ENCODE measurements at places on chromosomes 1 and 21.

DNA sequence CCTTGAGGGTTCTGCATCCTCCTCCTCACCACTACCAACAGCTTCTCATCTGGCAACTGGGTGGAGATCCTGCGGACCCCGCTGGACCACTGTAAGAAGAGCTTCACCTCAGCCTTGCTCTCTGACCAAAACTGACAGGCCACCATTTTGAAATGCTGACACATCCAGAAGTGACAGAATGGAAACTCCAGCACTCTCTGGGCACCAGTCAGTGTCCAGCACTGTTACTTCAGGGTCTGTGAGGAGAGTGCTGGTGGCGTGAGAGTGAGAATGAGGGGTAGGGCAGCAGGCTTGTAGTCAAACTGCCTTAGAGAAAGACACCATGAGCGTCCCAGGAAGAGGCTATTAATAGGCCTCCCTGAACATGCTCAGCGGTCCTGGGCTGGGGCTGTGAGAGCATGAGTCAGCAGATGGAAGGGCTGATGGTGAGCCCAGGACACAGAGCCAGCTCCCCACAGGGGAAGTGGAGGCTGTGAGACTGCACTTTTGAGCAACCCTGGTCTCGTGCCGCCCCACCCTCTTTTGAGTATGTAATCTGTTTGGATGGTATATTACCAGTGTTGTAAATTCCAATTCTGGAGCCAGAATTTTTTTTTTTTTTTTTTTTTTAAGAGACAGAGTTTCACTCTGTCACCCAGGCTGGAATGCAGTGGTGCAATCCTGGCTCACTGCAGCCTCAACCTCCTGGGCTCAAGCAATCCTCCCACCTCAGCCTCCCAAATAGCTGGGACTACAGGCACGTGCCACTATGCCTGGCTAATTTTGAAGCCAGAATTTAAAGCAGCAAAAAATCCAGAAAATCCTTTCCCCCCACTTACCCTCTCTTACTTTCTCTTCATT lies 34.4 kb upstream of the SLC30A1 start:
- DNase-seq = no peak

GRCh38 chr1:16115468-16115983 lies 40.3 kb downstream of the EPHA2 start:
- no peak for DNase-seq

- no peak for DNase-seq
Observed at GRCh38 chr1:59083946-59084865, 212.7 kb upstream of the FGGY start.

DNA sequence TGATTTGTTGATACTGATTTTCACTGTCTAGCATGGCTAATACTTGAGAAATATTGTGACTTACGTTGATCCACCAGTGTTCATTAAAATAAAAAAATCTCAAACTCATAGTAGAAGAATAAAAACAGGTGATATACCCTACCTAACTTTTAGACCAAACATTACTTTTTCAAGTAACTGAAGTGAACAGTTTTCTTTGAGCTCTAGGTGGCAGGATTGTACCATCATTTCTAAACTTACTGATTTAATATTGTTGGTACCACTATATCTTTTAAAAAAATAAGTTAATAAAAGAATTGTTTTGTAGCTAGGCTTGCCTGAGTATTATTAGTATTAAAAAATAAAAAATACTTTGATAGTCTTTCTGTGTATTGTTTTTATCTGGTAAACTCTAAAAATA lies 21.5 kb downstream of the CDC73 start:
- no peak for DNase-seq

- peak; percentile 31 for DNase-seq
Observed at GRCh38 chr1:207698822-207699483, 52.9 kb upstream of the CD46 start.

Measured in naive thymus-derived CD8-positive, alpha-beta T cell (primary cell).